ENCODE measurements at places on chromosomes 5 and 9.

- no peak for DNase-seq
These were observed 2.6 kb upstream of the EGFL7 start for GRCh38 chr9:136659861-136660784.

GRCh38 chr9:89252651-89253267, 58.2 kb upstream of the CKS2 start:
- DNase-seq: no peak

DNA sequence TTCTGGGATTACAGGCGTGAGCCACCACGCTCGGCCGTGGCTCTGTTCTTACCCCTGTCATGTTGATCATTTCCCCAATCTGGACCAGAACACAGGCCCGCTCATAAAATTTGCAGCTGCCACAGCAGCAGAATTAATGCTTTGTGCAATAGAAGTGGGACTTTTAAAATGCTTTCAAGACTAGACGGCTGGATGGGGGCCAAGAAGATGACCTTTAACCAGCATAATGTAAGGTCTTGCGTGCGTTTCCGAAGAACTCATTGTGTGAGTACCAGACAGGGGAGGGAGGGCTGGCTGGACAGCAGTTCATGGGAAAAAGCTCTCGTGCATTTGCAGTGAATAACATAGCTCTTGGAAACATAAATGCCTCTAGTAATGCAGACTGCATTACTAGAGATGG, 3.5 kb upstream of the WDR38 start:
- no peak for DNase-seq

- no peak for DNase-seq
These were observed 16.6 kb upstream of the ENTREP1 start for GRCh38 chr9:69308206-69308931.

- no peak for DNase-seq
These were observed 134.3 kb upstream of the CDH9 start for GRCh38 chr5:27172693-27173092.

- DNase-seq: no peak
These were observed 144.6 kb upstream of the OTULINL start for GRCh38 chr5:14436801-14437542.

DNA sequence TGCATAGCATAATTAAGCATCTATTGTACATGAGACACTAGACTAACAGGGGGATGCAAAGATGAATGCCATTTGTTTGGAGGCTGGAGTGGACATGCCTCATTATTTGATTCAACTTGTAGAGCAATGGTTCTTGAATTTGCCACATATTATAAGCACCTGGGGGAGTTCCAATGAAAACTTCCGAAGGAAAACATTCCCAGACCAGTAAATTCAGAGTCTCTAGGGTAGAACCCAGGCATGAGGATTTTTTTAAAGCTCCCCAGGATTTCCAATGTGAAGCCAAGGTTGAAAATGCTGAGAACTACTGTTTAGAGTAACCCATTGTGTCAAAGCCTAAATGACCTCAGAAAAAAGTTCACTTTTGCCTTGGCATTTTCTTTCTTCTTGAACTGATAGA, 93.9 kb upstream of the ITGA1 start:
- DNase-seq: no peak

GRCh38 chr9:135181336-135181735, 93.9 kb downstream of the OLFM1 start:
- no peak for DNase-seq

- DNase-seq: no peak
These were observed 24.6 kb downstream of the B4GALT1 start for GRCh38 chr9:33142535-33142934.

- DNase-seq: no peak
These were observed 22.1 kb downstream of the LAMC3 start for GRCh38 chr9:131031005-131031641.

GRCh38 chr5:151123897-151124751, 33.5 kb downstream of the ANXA6 start:
- DNase-seq: no peak

DNA sequence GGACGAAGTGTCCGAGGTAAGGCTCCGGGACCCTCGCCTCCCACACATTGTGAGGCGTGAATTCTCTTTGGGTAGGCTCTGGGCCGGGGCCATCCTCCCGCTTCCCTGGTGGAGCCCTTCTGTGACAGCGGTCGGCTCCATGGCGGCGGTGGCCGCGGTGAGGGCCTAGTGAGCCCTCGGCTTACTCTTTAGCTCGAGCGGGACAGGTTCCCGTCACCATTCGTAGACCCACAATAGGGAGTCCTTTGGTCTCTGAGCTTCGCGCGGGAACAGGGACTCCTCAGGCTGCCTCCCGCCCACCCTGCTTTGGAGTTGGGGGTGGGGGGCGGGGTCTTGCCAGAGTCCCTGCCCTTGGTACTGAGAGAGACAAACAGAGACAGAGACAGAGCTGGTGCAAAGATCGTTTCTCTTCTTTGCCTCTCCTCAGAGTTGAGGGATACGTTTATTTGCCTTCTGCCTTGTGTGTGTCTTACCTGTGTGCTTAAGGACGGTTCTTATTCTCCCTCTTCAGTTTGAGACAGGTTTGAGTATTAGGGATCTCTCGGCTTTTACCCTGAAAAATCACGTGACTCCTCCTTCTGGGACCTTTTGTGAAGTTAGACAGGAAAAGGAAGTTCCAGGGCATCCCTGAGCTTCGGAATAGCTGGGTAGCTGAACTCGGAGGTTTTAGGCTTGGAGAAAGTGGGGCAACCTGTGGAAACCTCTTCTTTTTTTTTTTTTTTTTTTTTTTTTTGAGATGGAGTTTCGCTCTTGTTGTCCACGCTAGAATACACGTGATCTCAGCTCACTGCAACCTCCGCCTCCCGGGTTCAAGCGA, 833 bp downstream of the ANKHD1 start:
- peak; percentile 25 for DNase-seq
